ENCODE measurements at places on chromosomes 11 and 22.

DNA sequence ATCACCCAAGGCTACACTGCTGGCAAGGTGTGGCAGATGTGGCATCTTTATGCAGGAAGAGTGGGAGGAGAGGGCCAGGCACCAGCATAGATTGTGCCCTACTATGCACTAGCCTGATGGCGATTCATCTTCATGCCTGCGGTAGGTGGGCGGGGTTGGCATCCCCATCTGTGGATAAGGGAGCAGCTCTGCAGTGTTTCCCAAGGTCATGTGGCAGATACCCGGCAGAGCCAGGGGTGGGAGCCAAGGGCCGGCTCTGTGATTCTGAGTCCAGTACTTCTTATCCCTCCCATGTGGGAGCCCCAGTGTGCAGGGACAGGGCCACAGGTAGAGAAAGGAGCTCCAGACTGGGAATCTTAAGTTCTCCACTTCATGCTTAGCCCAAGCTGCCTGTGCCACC is 20.0 kb downstream of the CD82 start:
- no peak for DNase-seq

- no peak for DNase-seq
Observed at GRCh38 chr11:71433648-71434450, 14.3 kb downstream of the DHCR7 start.

DNA sequence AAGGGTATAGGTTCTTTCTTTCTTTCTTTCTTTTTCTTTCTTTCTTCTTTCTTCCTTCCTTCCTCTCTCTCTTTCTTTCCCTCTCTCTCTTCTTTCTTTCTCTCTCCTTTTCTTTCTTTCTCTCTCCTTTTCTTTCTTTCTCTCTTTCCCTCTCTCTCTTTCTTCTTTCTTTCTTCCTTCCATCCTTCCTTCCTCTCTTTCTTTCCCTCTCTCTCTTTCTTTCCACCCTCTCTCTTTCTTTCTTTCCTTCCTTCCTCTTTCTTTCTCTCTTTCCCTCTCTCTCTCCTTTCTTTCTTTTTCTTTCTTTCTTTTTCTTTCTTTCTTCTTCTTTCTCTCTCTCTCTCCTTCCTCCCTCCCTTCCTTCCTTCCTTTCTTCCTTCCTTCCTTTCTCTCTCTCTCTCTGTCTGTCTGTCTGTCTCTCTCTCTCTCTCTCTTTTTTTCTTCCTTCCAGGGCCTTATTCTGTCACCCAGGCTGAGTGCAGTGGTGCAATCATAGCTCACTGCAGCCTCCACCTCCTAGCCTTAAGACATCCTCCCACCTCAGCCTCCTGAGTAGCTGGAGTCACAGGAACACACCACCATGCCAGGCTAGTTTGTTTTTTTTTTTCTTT is 26.8 kb downstream of the LIF start:
- DNase-seq, result no peak

DNA sequence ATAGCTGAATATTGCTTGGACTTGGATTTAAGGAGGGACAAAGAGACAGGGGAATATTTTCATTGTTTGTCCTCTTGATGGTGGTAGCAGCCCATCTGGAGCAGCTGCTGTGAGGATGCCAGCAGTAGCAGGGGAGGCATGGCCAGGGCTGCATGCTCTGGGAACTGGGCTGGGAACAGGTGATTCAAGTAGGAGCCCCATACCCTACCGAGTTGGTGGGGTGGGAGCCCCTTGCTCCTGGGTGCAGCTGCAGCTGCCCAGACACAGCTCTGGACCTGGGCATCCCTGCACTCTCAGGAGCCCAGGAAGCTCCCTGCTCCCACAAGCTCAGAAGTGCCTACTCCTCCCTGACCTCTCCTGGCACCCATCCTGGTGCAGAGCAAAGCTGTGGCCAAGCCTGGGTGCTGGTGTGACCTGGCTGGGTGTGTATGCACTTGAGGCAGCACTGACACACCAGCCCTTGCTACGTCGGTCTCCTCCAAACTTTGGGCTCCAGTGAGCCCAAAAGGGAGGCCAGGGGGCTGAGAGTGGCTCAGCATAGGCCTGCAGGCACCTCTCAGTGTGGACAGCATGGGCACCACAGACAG is 341.8 kb upstream of the CCDC179 start:
- no peak for DNase-seq

GRCh38 chr11:69080257-69080995 is 31.7 kb downstream of the TPCN2 start:
- no peak for DNase-seq

- no peak for DNase-seq
Observed at GRCh38 chr22:39308614-39309363, 10.6 kb downstream of the RPL3 start.

DNA sequence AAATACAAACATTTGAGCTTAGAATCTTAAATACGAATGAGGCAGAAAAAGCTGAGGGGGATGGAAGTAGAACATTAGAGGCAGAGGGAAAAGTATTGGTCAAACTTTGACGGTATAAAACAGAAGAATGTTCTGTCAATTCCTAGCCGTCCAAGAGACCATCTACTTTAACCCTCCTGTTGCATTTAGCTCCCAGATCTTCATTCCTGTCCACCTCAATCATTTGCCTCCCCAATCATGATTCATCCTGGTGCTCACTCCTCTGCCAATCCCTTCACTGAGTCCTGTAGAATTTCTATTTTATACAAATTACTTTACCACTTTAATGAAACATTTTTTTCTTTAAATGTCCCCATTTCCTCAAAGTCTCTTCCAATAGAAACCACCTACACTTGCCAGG is 28.2 kb downstream of the C2CD3 start:
- no peak for DNase-seq

DNA sequence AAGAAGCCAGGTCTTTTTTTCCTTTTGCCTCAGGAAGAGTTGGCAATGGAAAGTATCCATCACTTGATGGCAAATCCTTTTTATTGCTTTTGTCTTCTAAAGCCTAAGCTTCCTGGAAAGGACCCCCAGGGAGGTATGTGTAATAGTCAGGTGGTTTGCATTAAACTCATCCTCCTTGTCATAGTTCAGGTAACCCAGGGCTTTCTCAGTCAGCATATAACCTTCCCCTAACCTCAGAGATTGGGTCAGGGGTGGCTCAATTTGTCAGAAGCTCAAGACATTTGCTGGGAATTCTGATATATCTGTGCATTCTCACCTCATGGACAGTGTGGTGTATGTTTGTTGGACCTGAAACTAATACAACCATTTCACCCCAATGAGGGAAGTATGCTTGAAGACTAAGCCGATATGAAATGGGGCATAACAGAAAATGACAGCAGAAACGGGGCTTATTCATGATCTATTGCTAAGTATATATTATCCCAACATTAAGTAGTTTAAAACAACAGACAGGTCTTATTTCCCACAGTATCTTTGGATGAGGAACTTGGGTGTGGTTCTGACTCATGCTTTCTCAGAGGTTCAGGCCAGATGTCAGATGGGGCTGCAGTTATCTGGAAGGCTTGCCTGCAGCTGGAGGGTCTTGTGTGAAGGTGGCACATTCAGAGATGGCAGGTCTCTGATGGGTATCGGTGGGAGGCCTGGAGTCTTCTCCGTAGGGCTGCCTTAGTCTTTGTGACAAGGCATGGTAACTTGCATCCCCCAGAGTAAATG is 135.8 kb upstream of the SPON1 start:
- no peak for DNase-seq

- DNase-seq, result no peak
Observed at GRCh38 chr11:118843565-118843964, 40.1 kb upstream of the CXCR5 start.

GRCh38 chr22:25395468-25395867 is 169.0 kb upstream of the GRK3 start:
- no peak for DNase-seq

GRCh38 chr22:22882033-22882717 is 5.4 kb upstream of the IGLL5 start:
- no peak for DNase-seq

DNA sequence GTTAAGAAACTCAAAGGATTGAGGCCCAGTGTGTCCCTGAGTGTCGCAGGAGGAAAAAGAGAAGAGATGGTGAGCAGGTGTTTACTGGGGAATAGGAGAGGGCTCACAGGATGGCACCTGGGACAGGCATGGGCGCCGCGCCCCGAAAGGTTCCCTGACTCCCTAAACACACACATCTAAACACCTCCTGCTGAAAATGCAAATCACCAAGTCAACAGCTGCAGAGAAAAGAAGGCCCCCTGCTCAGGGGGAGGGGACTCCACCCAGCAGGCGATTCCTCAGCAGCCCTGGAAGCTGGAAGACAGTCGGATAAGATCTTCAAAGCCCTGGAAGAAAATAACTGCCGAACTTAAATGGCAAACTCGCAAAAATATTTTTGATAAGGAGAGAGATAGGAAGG is 377.2 kb downstream of the BRD1 start:
- DNase-seq, result no peak

GRCh38 chr11:88405853-88406252 is 68.3 kb upstream of the CTSC start:
- no peak for DNase-seq

GRCh38 chr11:134341805-134342571 is 10.2 kb downstream of the GLB1L2 start:
- no peak for DNase-seq

DNA sequence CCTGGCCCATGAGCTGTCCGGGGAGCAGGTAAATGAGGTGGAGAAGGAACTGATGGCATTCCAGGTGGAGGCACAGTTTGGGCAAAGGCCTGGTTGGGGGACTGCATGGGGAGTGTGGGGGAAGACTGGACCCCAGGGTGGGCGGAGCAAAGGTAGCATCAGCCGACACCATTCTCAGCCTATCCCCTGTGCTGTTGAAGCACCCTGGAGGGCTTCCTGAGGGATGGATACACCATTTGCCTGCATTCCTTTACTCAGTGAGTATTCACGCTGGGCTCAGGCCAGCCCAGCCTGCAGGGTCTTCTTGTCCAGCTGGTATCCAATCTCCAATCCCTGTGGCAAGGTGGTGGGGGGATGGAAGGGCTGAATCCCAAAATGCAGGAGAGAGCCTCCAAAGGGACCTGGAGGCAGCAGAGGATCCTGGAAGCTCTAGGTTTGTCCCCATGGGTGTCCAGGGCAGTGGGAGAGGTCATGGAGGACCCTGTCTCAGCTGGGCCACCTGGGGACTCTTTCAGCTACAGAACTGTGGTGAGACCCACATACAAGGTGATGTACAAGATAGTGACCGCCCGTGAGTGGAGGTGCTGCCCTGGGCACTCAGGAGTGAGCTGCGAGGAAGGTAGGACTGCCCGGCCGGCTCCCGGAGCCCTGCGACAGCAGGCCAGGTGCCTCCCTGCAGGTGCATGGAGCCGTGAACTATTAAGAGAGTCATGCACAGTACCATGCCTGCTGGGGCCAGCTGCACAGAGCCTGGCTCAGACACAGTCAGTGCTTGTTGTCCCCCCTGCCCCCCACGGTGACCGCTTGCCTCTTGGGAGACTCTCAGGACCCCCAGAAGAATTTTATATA is 9.5 kb downstream of the EMID1 start:
- DNase-seq, result no peak

DNA sequence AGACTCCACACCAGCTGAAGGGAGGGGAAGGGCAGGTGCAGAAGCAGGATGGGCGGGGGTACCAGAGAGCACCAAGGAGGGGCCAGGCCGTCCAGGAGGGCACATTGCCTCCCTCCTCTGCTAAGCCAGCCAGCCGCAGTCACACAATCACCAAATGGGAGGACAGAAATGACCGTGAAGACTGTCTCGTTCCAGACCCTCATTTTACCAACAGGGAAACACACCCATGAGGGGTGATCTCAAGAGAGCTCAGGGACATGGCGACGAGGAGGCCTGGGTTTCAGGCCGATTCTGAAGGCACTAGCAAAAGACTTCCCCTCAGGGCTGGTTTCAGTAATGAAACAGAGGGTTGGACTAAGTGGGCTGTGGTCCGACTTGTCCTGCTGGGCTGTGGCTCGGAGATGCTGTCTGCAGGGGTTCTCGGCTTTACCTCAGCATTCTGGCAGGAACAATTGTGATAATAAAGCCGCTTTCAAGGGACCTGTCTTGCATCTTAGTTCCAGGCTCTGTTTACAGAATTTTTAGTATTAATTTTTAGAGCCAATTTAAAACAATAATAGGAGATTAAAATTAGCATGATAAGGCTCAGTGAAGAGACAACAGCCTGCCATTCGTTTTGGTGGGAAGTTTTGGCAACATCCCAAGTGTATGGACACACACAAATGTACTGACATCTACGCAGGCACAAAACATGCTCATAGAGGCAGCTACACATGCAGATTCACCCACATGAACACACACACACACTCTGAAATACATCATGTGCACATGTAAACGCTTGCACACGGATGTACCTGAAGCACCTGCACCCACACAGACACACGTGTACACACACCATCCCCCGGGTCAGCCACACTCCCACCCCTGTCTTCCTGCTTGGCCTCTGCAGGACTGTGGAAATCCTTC is 2.0 kb upstream of the B3GAT1 start:
- no peak for DNase-seq

GRCh38 chr11:110086892-110087309 is 6.3 kb upstream of the ZC3H12C start:
- DNase-seq, result no peak

GRCh38 chr11:46760429-46761128 is 41.6 kb downstream of the F2 start:
- no peak for DNase-seq

GRCh38 chr11:95148406-95148805 is 58.8 kb downstream of the ENDOD1 start:
- DNase-seq, result no peak

DNA sequence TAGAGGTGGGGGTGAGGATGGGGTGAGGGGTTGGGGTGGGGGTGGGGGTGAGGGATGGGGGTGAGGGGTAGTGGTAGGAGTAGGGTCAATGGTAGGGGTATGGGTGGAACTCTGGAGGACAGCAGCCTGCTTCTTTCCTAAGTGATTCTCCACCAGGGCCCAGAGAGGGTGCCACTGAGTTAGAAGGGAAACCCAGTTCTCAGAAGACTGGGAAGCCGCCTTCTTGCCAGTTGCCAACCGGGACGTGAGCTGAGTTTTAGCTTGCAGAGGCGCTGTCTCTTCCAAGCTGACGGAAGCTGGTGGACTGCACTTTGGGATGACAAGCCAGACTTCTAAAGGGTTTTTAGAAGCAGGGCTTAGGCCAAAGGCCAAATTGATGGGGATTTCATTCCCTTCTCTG is 104.4 kb downstream of the NAT10 start:
- DNase-seq, result no peak

DNA sequence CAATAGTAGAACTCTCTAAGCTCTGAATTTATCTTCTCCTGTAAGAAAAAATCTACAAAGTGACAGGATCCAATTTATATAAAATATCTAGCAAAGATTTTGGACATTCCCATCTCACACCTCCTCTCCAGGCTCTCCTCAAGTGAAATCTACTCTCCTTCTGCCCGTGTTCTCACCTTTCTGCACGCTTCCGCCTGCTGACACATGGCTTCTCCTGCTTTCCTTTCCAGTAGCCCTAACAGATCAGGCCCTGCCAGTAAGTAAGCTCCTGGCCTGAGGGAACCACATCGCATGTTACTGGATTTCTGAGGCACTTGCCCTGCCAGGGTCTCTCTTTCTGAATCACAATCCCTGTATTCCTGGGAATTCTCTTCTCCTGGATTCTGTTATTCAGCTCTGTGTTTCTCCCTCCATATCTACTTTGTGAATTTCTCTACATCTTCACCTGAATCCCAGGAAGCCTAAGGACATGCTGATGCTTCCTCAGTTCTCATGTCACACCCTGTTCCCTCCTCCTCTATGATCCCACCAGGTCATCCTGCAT is 53.3 kb upstream of the TOP3B start:
- no peak for DNase-seq

- DNase-seq, result no peak
Observed at GRCh38 chr22:19943082-19944026, 1.7 kb upstream of the TXNRD2 start.
